ENCODE measurements at places on chromosomes 12 and 14.
A peak's percentile ranks its signal among the peaks of the same experiment; 100 is the strongest.

GRCh38 chr12:123449249-123449733 lies 8.6 kb upstream of the SNRNP35 start:
- DNase-seq, result no peak

DNA sequence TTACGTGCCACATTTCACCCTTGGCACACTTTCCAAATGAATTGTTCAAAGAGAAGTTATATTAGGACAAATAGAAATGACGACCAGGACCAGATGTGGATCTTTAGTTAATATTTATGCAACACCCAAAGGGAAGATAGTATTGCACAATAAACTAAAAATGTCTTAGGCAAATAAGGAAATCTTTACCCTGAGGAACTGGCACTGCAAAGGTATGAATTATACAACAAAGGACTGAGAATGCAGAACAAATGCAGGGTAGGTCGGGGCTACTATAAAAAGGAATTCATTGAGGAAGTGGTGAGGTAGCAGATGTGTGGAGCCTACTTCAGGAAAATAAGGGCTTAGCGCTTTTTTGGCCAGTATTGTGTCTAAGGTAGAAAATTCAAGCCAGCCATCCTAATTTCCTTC lies 3.9 kb upstream of the TMTC2 start:
- DNase-seq, result no peak

- DNase-seq, result peak; percentile 82
Measured at GRCh38 chr12:1488908-1489381, 105.4 kb downstream of the FBXL14 start.

DNA sequence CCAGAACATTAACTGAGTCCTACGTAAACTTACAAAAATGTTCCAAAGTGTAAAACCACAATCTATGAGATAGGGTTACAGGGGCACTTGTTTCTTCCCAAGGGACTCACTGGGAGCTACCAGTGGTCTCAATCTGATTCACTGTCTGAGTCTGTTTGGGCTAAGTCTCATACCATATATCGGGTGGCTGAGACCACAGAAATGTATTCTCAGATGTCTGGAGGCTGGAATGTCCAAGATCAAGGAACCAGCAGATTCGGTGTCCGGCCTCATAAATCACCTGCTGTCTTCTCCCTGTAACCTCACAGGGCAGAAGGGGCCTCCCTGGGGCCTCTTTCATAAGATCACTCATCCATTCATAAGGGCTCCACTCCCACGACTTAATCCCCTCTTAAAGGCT lies 616.3 kb upstream of the TMEM132C start:
- DNase-seq, result peak; percentile 78

GRCh38 chr14:24928386-24928900 lies 121.5 kb downstream of the STXBP6 start:
- no peak for DNase-seq

DNA sequence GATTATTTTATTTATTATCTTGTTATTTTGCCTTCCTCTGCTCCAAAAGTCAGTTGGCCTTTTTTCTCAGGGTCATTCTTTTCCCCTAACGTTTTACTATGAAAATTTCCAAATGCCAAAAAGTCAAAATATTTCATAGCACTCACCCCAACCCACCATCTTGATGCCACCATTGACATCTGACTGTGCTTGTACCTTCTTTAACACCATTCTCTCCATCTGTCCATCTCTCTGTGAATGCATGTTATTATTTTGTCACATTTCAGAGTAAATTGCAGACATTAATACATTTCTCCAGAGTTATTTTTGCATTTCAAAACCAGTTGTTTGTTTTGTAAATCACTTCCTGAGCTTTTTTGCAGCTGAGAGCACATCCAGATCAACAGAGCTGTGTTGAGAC lies 38.6 kb downstream of the FOXN4 start:
- DNase-seq, result no peak

- DNase-seq, result no peak
Measured at GRCh38 chr14:106459971-106460730, 933.8 kb downstream of the TMEM121 start.

DNA sequence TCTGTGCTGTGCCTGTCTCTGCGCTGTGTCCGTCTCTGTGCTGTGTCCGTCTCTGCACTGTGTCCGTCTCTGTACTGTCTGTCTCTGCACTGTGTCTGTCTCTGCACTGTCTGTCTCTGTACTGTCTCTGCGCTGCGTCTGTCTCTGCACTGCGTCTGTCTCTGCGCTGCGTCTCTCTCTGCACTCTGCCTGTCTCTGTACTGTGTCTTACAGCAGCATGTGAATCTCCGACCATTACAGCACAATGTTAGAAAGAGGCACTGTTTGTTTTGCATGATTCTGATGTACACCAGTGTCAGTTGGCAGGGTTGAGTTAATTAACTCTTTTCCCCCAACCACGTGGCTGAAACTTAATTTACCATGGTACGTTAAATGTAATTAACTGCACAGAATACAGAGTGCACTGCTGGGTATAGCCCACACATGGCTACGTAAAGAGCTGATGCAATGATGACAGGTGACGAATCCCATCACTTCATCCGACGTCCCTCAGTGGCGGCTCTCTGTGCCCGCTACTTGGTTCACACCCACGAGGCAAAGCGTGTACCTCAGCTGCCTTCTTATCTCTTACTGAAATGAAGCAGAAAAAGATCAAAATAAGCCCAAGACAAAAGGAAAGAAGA lies 127.7 kb upstream of the SFSWAP start:
- DNase-seq, result no peak

- peak; percentile 48 for DNase-seq
Measured at GRCh38 chr14:68286667-68287066, 467.1 kb downstream of the RAD51B start.

DNA sequence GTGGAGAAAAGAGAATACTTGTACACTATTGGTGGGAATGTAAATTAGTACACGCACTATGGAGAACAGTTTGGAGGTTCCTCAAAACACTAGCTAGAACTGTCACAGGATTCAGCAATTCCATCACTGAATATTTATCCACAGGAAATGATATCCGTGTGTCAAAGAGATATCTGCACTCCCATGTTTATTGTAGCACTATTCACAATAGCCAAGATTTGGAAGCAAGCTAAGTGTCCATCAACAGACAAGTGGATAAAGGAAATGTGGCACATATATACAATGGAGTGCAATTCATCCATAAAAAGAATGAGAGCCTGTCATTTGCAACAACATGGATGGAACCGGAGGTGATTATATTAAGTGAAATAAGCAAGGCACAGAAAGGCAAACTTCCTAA lies 428.5 kb downstream of the CCDC91 start:
- DNase-seq, result no peak

DNA sequence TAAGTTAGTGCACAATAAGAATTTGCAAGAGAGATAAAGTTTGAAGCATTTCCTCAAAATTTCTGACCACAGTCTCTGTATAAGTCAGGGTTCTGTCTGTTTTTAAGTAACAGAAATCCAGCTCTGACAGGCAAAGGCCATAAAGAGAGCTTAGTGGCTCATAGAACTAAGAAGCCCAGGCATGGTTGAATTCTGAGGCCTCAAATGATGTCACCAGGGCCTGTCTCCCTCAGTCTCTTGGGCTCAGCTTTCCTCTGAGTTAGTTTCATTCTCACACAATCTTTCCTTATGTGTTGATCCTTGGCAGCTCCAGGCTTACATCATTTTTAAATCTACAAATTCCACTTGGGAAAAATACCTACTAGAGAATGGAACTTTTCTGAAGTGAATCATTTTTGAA lies 173.4 kb upstream of the ATP2B1 start:
- peak; percentile 67 for DNase-seq

Measured in EH (cell line).